ENCODE measurements at places on chromosomes 5 and 9. TPM values are rescaled to one million over a fixed set of nuclear protein-coding genes. Genes with fewer than 3 reads are reported as not detected.

- no peak for DNase-seq
These were observed 10.5 kb downstream of the PIK3R1 start for GRCh38 chr5:68225911-68226545.

DNA sequence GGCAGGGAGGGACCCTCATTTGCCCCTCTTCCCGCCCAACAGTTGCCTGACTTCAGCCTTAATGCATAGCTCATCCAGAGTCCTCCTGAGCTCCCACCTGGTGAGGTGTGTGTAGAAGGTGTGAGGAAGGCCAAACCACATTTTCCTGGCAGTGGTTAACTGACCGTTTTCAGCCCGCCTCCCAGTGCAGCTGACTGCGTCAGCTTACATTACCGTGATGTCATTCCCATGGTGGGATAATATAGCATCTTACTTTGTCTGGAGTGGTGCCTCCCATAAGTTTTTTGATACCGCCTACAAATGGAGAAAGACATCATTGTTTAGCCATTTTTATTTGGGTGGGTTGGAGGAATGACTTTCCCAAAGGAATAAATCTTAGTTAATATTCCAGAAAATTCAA lies 151.9 kb downstream of the C9orf152 start:
- DNase-seq, result no peak

GRCh38 chr9:13732290-13732689 lies 452.8 kb upstream of the MPDZ start:
- DNase-seq, result no peak

GRCh38 chr5:153896117-153896516 lies 142.6 kb downstream of the FAM114A2 start:
- DNase-seq, result peak; percentile 38

- no peak for DNase-seq
These were observed 5.5 kb downstream of the PRSS3 start for GRCh38 chr9:33800886-33801285.

DNA sequence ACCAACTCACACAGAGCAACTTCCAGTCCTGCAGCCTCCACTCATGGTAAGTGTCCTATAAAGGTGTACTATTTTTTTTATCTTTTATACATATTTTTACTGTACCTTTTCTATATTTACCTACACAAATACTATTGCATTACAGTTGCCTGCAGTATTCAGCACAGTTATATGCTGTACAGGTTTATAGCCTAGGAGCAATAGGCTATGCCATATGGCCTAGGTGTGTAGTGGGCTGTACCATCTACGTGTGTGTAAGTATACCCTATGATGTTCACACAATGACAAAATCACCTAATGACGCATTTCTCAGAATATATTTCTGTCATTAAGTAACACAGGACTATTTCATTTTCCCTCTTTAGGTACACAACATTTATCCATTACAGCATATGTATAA lies 16.7 kb downstream of the S100Z start:
- no peak for DNase-seq

DNA sequence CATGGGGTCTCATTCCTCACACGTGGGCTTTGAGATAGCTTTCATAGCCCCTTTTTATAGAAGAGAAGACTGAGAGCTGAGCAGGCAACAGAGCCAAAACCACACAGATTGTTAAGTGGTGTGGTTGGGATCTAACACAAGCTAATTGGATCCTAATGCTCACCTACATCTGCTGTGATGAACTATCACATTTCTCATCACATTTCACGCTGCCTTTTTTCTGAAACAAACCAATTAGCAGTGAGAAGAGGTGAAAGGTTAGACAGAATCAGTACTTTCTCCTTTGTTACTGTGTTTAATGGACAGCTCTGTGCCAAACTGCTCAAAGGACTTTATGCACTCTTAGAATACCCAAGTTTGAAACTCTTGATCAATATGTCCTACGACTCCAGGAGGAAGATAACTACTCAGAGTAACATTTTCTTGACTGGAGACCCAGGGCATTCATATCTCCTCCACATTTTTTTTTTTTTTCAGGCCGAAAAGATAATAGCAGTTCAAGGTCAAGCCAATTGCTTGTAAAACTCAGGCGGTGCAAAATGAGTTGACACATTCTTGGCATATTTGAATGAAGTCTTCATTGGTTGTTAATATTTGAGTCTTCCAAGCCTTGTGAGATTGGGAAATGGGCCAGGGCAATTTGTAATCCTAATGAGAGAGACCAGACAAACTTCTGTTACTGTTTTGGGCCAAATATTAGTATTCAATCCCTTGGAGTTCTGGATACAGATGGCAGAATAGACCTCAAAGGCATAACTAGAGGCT lies 138.4 kb downstream of the KCTD16 start:
- DNase-seq, result no peak

- DNase-seq, result no peak
These were observed 130.6 kb downstream of the KCNIP1 start for GRCh38 chr5:170634256-170634990.

DNA sequence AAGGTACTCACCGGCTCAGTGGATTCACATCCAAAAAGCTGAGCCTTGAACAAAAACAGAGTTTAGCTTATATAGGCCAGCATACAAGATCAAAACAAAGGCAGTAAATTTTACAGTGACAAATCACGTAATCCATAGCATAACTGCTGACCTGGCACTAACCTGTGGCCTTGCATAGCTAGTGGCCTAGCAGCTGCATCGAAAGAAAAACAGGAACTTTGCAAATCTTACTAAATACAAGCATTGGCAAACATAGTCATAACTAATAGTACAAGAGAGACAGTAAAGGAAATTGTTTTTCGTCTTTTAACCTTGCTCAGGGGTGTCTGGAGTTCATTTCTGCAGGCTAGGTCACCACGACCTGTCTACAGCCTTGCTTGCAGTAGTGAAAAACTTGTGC lies 4.8 kb downstream of the HSDL2 start:
- DNase-seq, result no peak

DNA sequence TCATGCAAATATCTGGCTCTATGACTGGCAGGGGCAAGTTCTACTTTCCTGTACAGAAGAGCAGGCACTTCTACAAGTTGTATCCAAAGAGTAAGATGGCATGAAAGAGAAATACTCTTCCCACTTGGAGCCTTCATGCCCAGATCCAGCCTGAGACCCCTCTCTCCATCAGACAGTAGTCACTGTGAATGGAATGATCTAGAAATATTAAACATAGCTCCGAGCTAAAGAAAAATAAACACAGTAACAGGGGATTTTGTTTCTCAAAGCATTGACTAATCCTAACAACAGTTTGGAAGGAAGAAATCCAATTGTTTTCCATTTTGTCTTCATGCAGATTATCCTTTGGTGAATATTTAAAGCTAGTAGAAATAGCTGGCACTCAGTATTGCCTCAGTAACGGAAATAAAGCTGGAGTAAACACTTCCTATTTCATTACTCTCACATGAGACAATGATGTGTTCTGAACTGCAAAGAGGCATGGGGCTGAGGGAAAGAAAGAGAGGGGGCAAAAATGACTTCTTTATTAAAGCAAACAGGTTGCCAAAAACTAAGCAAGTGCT lies 100.0 kb downstream of the SEMA5A start:
- peak; percentile 83 for DNase-seq

PPP3R2 gene
- total RNA-seq, result not detected

FUT7 gene
- total RNA-seq, result not detected

TEX48 gene
- total RNA-seq, result not detected

PCDHB14 gene
- total RNA-seq, result 1.1 TPM

CCDC112 gene
- total RNA-seq, result 3.4 TPM

TAF11L5 gene
- not detected for total RNA-seq

LCN9 gene
- not detected for total RNA-seq

PHF24 gene
- total RNA-seq, result not detected

CD14 gene
- 1.1 TPM for total RNA-seq

All from lung microvascular endothelial cell (primary cell).